Lung microvascular endothelial cell (primary cell): ENCODE measurements at places on chromosomes 6 and 20. TPM values are rescaled to one million over a fixed set of nuclear protein-coding genes. Genes with fewer than 3 reads are reported as not detected.
A peak's percentile ranks its signal among the peaks of the same experiment; 100 is the strongest.

Gene SOX12
- total RNA-seq: 2.2 and 2.8 TPM in 2 replicates

Gene CLIC5
- total RNA-seq: under 0.01 TPM in 1 of 2 replicates, not detected in the other

Gene LY6G6D
- not detected in 2 replicates for total RNA-seq

Gene FOXA2
- total RNA-seq: not detected in 2 replicates

Gene SLC44A4
- not detected in 2 replicates for total RNA-seq

Gene CTCFL
- not detected in 2 replicates for total RNA-seq

Gene CCN5
- total RNA-seq: not detected in 2 replicates

Gene COL21A1
- 0.44 and 0.79 TPM in 2 replicates for total RNA-seq

Gene GMDS
- 7.2 and 7.7 TPM in 2 replicates for total RNA-seq

GRCh38 chr6:131451321-131452144, 121.5 kb upstream of the ARG1 start:
- DNase-seq: no peak

DNA sequence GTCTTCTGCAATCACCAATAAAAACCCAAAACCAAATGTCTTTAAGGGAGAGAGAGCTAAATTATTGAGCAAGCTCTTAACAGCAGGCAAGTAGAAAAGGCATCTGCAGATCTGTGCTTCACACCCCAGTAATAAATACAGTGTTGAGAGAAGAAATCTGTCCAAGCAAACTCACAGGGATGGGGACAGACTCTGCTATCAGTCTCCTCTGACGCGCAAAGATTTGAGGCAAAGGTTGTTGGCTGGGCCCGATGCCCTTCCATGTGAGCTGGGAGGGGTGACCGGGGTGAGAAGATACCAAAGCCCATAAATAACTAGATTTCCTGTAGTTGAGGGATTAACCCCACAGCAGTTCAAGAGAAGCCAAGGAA, 315.2 kb upstream of the SOX4 start:
- DNase-seq: no peak

DNA sequence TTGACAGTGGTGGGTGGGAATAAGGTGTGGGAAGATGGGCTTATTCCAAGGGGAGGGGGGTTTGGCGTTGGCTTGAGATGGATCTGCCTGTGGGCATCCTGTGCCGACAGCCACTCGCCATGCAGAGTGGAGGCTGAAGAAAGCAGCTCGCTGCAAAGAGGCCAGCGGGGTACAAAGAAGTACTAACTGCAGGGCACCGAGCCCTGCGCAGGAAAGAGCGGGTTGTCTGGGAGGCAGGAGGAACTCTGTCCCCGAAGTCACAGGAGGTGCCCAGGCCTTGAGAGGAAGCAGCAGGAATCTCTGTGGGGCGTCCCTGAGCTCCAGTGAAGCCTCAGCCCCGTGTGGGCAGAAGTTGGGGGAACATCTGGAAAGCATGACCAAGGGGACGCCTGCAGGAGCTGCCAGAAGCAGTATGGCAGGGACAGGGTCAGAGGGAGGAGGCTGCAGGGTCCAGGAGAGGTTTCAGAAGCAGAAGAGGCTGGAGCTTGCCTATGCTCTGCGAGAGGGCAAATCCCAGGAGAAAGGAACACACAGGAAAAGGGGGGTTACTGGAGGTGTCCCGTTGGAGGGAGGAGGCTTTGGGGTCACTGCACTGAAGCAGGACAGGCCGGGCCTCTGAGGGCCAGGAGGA, 77.2 kb downstream of the THBS2 start:
- no peak for DNase-seq

DNA sequence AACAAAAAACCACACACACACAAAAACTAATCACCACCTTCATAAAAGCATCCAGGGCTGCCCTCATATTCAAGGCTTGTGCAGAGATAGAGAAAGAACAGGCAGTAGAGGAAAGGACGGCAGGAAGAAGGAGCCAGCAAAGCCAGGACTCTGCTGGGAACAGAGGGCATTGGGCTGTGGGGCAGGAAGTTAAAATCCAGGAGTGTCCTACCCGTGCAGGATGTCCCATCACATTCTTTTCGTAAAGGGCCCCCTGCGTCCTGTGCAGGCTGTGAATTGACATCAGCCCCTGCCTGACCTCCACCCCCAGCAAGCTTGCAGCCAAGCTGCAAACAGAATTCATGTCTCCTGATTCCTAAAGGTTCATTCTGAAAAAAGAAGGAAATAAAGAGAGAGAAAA, 96.4 kb upstream of the AKAP12 start:
- peak; percentile 75 for DNase-seq

GRCh38 chr6:111813237-111813636, 60.0 kb downstream of the FYN start:
- DNase-seq: no peak

GRCh38 chr6:63732336-63732735, 96.7 kb downstream of the PHF3 start:
- peak; percentile 48 for DNase-seq

DNA sequence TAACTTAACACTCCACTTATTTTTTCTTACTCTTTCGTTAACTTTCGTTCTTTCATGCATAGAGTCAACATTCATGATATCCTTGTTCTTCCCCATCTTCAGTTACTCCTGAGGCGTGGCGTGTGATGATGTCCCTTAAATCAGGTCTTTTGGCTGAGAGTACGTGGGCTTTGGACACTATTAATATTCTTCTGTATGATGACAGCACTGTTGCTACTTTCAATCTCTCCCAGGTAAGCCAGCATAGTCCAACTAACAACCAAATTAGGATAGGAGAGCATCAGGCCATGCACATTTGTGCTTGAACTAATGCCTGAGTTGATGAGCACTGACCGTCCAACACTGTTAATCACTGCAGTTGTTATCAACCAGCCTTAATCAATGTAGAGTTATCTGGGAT, 119.6 kb downstream of the TMEM242 start:
- no peak for DNase-seq

- peak; percentile 17 for DNase-seq
Observed at GRCh38 chr6:130282234-130282995, 59.7 kb upstream of the SAMD3 start.

DNA sequence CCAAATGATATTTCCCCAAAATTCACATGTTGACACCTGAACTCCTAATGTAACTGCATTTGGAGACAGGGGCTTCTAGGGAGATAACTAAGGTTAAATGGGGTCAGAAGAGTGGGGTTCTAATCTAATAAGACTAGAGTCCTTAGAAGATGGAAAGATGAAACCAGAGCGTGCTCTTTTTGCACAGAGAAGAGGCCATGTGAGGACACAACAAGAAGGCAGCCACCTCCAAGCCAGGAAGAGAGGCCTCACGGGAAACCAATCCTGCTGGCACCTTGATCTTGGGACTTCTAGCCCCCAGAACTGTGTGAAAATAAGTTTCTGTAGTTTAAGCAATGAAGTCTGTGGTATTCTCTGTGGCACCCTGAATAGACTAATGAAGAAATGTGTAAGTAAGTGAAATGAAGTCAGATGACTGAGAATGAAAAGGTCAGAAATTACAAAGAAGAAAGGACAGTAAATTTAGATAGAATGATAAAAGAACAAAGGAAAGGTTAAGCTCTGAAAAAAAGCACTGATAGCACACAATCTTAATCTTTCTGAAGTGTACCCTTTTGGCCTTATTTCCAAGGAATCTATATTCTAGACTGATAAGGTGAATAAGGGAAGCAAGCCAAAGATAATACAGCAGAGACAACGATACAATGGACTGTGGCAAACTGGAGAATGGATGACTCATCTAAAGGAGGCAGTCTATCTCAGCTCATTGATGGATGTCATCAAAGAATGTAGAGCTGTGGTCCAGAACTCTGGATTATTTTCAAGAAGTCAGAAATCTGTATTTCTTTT, 110.4 kb downstream of the MYB start:
- DNase-seq: peak; percentile 76

GRCh38 chr6:1327630-1328029, 15.7 kb downstream of the FOXQ1 start:
- DNase-seq: no peak

DNA sequence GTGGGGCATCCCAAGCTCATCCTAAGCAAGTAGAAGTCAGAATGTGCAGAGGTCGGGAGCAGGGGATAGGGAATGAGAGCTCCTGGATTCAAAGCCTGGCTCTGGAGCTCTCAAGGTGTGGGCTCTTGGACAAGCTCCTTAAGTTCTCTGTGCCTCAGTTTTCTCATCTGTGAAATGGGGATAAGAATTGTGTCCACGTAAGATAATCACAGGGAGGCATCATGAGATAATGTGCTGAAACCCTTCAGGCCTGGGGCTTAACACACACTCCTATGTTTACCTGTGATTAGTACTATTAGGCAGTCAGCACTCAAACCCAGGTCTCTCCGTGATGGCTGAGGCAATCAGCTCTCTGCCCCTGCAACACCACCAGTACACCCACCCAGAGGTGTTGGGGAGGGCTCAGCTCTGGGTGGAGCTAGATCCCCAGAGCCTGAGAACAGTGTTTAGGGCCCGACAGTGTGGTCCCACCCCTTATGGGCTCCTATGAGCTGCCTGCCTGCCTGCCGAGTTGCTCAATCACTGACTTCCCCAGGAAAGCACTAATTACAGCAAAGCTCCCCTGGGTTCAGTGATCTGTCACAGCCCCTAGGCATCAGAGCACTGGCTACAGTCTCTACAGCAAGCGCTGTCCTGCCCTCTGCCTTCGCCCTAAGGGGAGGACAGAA, 6.3 kb upstream of the SIRPA start:
- peak; percentile 13 for DNase-seq

DNA sequence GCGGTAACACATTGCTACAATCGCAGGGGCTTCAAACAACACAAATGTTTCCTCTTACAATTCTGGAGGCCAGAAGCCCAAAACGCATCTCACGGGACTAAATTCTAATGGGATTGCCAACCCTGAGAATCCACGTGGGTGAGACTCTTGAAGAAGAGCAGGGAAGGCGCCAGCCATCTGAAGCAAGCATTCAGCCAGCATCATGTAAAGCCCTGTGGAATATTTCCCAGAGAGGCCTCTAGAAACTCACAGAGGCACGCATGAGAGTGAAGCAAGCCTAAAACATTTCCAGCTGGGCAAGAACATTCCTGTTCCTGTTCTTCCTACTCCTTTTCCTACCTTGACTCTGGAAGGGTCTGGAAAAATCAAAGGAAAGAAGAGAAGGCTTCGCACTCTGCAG, 19.6 kb upstream of the FNDC1 start:
- DNase-seq: no peak

GRCh38 chr20:17890330-17890729, 78.3 kb downstream of the SNX5 start:
- no peak for DNase-seq

DNA sequence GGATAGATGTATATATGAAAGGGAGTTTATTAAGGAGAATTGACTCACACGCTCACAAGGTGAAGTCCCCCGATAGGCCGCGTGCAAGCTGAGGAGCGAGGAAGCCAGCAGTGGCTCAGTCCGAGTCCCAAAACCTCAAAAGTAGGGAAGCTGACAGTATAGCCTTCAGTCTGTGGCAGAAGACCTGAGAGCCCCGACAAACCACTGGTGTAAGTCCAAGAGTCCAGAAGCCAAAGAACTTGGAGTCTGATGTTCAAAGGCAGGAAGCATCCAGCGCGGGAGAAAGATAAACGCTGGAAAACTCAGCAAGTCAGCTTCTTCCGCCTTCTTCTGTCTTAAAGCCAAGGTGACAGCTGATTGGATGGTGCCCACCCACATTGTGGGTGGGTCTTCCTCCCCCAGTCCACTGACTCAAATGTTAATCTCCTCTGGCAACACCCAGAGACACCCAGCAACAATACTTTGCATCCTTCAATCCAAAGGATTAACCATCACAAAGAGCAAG, 102.6 kb upstream of the GJE1 start:
- peak; percentile 34 for DNase-seq

DNA sequence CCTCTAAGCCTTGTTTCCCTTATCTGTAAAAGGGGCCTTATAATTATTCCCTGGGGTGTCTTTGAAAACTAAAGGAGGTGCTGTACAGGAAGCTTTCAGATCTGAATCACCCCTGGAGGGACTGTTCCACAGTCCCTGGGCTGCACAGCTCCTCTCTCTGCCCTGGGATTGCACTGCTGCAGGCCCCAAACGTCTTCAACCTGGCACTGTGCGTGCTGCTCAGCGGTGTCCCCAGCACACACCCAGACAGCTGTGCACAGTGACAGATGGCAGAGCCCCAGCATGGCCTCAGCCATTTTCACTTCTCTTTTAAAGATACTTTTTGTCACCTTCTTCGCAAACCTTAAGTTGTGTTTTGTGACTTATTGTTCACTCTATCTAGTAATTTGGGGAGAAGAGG, 50.7 kb upstream of the INSM1 start:
- no peak for DNase-seq

DNA sequence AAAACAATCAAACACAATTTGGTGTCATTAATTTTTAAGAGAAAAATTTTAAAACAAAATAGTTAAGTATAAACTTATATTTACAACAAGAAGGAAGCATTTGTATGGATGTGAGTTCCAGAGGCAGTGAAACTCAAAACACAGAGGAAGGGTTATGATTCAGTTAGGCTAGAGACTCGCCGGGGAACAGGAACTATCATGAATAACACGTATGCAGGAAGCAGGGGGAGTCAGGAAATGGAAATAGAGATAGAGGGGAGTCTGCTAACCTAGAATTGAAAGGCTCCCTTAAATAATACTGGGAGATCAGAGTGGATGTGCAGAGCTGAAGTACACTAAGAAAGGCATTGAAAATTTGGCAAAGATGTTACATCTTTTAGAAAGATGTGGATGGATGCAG, 14.2 kb upstream of the HLA-DRB1 start:
- DNase-seq: no peak

- no peak for DNase-seq
Observed at GRCh38 chr6:15038013-15038791, 207.7 kb upstream of the JARID2 start.

DNA sequence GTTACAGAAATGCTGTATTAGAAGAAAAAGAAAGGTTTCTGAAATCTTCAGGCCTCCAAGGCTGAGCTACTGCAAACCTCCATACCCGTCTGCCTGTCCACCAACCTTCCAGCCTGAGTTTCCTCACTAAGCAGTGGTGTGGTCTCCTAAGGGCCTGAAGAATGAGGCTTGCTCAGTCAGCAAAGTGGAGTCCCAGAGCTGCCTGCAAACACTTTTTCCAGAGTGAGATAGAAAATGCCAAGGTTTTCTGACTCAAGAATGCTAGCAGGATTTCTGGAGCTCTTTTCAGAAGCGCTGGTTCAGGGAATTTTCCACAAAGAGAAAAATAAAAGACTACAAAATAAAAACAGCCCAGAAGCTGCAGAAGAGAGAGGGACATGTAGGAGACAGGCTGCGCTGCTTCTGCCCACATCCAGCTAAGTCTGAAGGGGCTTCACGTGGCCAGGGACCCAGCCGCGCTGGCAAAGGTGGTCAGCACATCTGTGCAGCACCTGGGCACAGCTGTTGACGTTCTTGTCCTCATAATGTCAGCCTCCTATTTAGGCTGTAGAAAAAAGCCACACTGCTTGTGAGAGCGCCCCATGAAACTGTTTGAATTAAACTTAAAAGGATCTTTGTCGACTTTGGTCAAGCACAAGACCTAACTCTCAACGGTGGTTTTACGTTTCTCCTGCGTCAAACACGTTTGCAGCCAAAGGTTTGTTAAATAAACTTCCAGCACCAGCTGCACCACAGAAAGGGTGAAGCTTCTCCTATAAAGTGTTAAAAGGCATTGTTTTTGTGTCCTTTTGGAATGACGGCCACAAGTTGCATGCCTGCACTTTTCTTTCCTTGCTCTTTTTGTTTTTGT, 209.0 kb downstream of the THBS2 start:
- DNase-seq: no peak

- DNase-seq: no peak
Observed at GRCh38 chr20:63509088-63509564, 10.2 kb upstream of the EEF1A2 start.
